ENCODE measurements at places on chromosomes 16 and 17. TPM values are rescaled to one million over a fixed set of nuclear protein-coding genes. Genes with fewer than 3 reads are reported as not detected.

DNA sequence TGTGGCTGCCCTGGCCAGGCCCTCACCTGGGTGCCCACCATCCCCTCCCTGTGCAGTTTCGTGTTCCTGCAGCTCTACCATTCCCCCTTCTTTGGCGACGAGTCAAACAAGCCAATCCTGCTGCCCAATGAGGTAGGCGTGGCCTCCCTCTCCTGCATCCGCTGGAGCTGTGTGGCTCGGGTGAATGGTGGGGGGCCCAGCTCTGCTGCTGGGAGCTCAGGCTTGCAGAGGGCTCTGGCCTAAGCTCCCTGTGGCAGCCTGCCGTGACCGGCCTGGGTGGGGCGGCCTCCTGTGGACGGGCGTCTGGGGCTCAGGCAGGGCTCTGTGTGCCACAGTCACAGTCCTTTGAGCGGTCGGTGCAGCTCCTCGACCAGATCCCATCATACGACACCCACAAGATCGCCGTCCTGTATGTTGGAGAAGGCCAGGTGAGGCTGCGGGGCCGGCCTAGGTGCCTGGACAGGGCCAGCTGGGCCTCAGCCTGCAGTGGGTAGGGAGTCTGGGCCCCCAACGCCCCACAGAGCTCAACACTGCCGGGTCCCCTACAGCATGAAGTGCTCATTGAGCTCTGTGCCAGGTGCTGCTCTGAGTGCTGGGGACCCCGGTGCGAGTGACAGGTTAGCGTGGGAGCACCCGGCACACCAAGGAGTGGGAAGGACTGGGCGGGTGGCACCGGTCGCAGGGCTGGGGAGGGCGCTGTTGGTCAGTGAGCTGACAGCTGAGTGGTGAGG is 37.3 kb downstream of the TSC2 start:
- no peak for DNase-seq

DNA sequence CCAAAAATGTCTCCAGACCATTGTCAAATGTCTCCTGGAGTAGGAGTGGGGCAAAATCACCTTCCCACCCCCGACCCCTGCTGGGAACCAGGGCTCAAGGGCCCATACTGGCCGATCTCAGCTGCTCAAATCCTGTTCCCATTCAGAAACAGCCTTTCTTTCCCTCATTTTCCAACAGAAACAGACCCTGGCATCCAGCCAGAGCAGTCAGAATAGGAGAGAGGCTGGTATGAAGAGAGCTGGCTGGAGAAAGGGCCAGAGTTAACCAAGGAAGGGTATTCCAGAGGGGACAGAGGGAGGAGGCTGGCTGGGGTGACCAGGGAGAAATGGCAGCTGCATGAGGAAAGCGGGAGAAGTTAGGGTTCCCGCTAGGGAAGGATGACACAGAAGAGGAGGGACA is 199.1 kb downstream of the XYLT1 start:
- no peak for DNase-seq

DNA sequence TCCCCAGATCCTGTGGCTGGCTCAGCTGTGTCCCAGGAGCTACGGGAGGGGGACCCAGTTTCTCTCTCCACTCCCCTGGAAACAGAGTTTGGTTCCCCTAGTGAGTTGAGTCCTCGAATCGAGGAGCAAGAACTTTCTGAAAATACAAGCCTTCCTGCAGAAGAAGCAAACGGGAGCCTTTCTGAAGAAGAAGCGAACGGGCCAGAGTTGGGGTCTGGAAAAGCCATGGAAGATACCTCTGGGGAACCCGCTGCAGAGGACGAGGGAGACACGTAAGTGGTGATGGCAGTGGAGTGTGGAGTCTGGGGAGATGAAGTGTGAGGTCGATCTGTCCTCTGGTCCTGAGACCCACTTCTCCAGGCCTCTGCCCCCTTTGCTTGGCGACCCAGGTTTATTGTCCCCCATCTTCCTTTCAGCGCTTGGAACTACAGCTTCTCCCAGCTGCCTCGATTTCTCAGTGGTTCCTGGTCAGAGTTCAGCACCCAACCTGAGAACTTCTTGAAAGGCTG is 585 bp downstream of the WRAP53 start:
- no peak for DNase-seq

DNA sequence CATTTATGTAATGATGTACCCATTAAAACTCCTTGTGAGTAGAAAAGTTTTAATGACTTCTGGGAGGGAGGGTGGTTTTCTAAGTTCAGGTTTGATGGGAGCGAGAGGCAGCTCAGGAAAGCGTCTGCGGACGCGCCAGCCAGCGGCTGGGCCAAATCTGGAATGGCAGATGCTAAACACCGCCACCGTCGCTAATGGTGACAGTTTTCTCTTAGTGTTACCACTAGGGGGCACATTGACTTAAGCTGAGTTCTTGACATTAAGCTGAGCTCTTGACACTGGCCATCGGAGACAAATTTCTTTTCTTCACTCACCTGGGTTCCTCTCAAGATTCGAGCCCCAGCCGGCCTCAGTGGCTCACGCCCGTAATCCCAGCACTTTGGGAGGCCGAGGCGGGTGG is 6.7 kb downstream of the TRPV1 start:
- DNase-seq = no peak

DNA sequence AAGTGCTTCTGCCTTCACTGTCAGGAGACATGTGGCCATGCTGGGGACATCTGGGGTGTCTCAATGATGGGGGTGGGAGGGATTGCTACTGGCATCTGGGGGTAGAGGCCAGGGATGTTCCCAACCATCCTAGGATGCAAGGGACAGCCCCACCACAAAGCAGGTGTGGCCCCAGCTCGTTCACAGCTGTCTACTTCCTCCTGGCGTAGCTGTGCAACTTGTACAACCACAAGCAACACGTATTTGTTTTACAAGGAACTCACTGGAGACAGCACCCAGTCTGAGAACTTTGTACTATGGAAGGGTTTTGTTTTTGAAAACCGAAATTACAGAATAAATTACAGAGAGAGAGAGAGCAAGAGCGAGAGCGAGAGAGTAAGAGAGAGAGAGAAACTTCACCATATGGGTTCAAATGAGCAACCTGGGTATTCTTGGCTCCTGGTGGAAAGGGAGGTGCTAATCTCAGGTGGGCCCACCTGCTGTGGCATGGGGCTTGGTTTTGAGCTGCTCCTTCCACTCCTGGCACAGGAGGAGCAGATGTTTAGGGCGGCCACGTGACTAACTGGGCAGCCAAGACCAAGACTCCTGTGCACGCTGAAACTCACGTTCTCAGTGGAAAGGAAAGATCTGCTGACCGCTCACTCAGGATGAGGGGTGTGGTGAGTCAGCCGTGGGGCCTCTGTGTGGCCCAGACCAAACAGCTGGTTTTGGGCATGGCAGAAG is 17.5 kb upstream of the TNFRSF13B start:
- DNase-seq = no peak

DNA sequence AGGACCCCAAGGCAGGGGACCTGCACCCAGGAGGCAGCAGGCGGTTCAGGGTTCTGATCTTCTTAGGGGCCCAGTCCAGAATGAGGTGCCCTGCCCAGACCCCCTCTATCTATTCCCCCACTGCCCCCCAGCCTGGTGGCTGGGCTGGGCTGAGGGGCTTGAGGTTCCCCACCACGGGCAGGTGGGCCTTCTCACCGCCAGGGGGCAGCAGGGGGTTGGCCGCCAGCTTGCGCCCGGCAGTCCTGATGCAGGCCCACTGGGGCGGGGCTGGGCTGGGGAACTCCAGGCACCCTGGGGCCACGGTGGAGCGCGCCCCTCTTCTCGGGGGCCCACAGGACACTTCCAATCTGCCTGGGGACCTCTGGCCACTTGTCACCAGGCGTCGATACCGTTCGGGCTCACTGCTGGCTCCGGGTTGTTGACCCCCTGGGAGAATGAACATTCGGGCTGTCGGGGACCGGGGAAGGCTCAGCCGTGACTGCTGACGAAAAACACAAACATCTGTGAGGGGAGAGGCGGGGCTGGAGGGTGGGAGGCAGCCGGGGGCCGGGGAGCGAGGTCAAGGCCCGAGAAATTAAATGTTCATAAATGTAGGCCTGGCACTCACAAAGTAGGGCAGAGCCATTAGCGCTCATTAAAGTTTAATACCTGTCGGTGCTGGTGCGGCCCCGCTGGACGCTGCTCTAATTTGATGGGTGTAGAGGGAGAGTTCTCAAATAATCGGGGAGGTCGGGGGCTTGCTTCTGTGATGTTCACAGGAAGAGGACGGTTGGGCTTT is 219.3 kb upstream of the GSE1 start:
- peak; percentile 87 for DNase-seq

GRCh38 chr16:27441998-27442397 is 40.0 kb downstream of the IL21R start:
- DNase-seq = no peak

GRCh38 chr17:74001145-74001544 is 202.3 kb upstream of the RPL38 start:
- DNase-seq = no peak

GRCh38 chr16:64240586-64240985 is 881.3 kb downstream of the CDH11 start:
- DNase-seq = no peak

DNA sequence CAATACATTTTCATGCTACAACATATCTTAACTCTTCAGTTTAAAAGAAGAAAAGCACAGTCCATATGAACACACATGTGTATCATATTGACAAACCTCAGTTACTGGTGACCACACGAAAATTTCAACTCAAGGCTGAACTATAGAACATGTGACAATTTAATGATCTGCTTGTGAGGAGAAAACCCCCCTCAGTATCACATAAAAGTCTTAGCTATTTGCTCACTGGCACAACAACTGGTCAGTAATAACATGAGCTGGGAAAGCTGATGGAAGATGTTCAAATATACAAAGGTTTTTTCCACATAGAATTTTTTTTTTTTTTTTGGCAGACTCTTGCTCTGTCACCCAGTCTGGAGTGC is 19.5 kb downstream of the ZNF652 start:
- DNase-seq = no peak

DNA sequence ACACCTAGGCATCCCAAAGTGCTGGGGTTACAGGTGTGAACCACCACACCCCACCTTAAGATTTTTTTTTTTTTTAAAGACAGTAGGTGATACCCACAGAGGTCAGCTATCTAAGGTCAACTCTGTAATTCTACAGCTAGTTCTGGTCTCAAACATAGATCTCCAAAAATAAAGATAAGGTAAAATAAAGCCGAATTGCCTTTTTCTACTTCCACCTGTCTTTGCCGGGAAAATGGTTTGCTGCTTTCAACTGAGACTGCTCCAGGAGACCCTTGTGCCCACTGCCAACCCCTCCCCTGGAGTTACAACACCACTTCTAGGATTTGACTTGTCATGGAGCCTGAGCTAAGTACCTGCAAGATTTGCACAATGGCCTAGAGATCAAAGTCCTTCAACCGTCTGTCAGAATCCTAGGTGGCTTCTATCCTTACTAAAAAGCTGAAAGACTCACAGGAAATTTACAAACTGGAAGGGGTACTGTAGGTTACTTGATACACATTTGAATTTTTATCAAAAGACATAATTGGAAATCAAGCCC is 4.7 kb upstream of the CNOT1 start:
- DNase-seq = no peak

Gene SKAP1
- 15.4 TPM for polyA plus RNA-seq

Gene PPL
- 5.4 TPM for polyA plus RNA-seq

Gene KRTAP4-9
- not detected for polyA plus RNA-seq

Gene FA2H
- polyA plus RNA-seq = 0.02 TPM

Gene EFCAB5
- polyA plus RNA-seq = not detected

Gene KRT14
- polyA plus RNA-seq = not detected

Gene HOXB5
- polyA plus RNA-seq = 0.36 TPM
